ENCODE measurements at places on chromosomes 12 and 14.
A peak's percentile ranks its signal among the peaks of the same experiment; 100 is the strongest.

- peak; percentile 91 for DNase-seq
Observed at GRCh38 chr12:48988030-48988649, 10.0 kb downstream of the WNT1 start.

GRCh38 chr12:100899301-100899700, 104.7 kb downstream of the ANO4 start:
- no peak for DNase-seq

DNA sequence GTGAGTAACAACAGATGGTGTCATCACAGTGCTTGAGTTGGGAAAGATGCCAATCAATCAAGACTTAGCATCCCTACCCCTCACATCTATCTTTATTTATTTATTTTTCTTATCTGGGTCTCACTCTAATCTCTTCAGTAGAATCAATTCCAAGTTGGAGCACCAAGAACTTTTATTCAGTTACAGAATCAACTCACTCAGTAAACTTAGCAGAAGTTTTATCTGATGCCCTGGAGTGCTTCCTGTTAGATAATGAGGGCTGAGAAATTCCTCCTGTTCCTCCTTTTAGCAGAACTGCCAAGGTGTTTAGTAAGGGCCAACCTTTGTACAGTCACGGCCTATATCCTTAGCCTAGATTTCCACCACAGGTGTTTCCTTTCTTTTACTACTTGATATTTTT, 11.3 kb upstream of the SLC5A8 start:
- DNase-seq: no peak

- no peak for DNase-seq
Observed at GRCh38 chr14:98955036-98955740, 316.8 kb downstream of the BCL11B start.

DNA sequence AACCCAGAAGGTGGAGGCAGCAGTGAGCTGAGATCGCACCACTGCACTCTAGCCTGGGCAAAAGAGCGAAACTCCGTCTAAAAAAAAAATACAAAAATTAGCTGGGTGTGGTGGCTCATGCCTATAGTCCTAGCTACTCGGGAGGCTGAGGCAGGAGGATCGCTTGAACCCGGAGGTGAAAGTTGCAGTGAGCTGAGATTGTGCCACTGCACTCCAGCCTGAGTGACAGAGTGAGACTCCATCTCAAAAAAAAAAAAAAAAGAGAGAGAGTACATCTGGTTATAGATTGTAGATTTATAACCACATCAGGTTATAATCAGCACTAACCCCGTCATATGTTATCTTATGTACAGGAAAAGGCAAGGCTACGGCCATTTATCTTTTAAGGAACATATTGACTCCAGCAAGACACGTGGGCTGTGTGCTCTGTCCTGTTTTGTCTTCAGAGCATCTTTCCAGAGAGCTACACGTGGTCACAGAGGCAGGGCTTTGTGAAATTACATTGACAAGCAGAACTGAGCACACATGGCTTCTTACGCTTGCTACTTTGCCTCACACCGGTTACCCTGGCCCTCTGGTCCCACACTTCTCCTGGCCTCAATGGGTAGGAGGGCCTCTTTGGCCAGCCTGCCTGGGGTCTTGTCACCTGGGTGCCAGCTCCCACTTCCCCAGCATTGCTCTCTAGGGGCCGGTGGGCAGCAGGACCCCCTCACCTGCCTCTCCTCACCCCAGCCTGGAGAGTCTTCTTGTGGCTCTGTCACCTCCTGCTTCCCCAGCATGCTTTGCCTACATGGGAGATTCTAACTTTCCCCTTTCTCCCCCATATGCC, 6.8 kb upstream of the DYNC1H1 start:
- DNase-seq: no peak

DNA sequence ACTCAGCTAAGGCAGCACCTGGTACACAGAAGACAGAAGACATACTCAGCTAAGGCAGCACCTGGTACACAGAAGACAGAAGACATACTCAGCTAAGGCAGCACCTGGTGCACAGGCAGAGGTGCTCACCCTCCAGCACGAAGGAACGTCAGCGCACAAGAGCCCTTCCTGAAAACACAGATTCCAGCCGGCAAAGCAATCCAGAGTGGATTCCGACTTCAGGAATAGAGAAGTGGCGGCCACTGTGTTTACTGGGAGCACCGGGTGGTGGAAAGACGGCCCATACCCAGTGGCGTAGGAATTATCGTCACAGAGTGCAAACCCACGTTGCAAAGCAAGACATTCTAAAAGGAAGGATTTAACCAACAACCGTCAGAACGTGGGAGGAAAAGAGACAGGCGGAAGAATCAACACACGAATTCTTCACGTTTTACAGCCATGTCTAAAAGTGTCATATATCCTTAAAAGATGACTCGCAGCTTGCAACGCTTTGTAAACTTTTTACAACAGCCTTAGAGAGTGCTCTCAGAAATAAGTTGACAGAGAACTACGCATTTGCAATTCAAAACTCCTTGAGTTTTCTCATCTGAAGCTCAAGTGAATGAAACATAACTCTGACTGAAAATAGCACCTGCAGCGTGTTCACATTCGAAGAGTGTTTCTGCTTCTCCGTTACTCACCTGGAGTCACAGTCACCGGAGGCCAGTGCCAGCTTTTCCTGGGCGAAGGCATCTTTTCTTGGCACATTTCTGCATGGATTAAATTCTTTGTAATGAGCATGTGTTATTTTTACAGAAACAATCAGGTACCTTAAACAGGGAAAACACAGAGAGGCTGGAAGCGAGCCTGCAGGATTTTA, 55.8 kb upstream of the GALNT9 start:
- DNase-seq: no peak

GRCh38 chr12:66617991-66618390, 60.9 kb downstream of the GRIP1 start:
- DNase-seq: no peak

- no peak for DNase-seq
Observed at GRCh38 chr12:10142976-10143589, 13.1 kb upstream of the CLEC7A start.

DNA sequence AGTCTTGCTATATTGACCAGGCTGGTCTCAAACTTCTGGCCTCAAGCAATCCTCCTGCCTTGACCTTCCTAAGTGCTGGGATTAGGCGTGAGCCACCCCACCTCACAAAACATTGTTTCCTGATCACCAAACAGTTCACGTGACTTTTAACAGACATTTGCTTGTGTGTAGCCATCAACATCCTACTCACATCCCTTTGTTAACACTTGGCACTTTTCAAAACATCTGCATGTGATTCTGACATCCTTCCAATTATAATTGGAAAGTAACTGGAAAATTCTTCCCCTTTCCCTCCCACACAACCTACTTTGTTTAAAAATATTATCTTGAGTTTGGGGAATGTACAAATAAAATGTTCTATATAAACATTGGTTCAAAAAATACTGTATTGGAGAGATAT, 317.9 kb downstream of the PCNX1 start:
- DNase-seq: no peak

GRCh38 chr12:85280984-85281630, 1.1 kb downstream of the ALX1 start:
- DNase-seq: no peak

DNA sequence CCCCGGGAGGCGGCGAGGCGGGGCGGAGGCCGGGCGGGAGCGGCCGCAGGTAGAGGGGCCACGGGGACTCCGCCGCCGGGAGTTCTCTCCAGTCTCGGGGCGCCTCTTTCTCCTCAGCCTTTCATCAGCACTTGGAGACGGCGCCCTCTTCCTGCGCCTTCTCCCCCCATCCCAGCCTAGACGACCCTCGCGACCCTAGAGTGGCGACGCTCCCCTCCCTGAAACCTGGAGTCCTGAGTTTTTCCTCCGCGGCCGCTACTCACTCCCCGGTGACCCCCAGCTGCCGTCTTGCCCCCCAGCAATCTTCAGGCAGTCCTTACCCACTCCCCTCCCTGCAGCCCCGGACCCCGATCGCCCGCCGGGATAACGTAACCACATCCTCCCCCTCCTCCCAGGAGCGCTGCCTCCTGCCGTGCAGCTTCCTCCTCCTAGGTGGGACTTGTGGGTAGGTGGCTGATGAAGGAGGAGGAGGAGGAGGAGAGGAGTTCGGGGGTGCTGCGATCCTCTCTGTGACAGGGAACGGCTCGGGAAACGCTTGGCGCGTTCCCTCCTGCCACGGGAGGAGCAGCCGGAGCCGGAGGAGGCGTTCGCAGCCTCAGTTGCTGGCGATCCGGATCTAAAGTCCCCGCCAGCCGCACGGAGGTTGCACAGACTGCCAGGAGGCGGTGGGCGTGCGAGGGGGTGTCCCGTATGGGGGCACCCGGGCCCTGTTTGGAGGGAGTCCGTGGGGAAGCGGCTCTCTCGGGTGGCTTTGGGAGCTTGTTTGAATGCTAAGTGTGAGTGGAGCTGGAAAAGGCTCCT, 891 bp downstream of the PLEKHA5 start:
- DNase-seq: peak; percentile 67

DNA sequence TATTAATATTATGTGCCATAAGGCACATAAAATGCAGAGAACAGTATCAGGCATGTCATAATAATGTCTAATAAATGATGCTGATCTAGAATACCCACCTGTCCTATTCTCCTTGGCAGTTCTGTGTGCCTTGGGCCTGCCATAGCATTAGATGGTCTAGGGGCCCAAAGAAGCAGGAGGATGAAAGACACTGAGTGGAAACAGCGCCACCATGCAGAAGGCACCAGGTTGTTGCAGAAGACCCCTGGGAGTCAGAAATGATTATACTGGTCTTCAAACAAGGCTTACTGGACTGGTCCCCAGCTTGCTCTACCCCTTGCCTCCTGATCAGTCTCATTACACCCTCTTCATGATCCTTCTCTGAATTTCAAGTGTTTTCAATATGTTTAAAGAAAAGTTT, 353.3 kb downstream of the GRIN2B start:
- DNase-seq: peak; percentile 16

GRCh38 chr12:105995961-105996431, 142.8 kb downstream of the NUAK1 start:
- no peak for DNase-seq

GRCh38 chr12:28611115-28611435, 420.8 kb downstream of the CCDC91 start:
- no peak for DNase-seq

DNA sequence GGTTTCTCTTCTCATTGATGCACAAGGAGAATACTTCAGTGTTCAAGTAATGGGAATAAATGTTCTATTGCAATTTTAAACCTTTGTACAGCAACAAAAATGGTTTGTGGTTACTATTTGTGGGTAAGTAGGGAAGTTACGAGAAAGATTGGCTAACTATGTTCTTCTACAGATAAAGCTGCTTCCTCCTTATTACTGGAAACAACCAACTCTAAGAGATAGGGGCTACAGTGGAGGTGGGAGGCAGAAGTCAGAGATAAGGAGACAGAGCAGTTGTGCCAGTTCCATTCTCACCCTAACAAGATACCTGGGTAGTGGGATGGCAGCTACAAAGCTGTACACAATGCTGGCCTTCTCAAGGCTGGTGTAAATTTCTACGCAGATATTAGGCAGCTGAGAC, 16.2 kb downstream of the NOXRED1 start:
- no peak for DNase-seq

DNA sequence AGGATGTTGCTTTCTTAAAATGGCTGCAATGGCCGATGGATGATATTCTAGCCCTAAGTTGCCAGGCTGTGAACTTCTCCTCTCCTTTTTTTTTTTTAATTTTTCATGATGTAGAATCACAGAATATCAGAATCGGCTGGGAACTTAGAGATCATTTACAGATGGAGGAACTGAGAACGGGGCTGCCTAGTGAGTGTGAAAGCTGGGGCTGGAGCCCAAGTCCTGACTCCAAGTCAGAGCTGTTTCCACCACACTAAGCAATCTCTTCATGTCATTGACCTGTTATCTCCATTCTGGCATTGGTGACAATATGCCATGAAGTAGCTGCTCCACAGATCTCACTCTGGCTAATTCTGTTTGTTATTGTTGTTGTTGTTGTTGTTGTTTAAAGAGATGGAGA, 121.7 kb downstream of the SLC38A1 start:
- DNase-seq: no peak

GRCh38 chr14:54329082-54329695, 67.6 kb upstream of the CDKN3 start:
- DNase-seq: peak; percentile 60

GRCh38 chr12:24133384-24133783, 183.9 kb upstream of the SOX5 start:
- DNase-seq: peak; percentile 70

DNA sequence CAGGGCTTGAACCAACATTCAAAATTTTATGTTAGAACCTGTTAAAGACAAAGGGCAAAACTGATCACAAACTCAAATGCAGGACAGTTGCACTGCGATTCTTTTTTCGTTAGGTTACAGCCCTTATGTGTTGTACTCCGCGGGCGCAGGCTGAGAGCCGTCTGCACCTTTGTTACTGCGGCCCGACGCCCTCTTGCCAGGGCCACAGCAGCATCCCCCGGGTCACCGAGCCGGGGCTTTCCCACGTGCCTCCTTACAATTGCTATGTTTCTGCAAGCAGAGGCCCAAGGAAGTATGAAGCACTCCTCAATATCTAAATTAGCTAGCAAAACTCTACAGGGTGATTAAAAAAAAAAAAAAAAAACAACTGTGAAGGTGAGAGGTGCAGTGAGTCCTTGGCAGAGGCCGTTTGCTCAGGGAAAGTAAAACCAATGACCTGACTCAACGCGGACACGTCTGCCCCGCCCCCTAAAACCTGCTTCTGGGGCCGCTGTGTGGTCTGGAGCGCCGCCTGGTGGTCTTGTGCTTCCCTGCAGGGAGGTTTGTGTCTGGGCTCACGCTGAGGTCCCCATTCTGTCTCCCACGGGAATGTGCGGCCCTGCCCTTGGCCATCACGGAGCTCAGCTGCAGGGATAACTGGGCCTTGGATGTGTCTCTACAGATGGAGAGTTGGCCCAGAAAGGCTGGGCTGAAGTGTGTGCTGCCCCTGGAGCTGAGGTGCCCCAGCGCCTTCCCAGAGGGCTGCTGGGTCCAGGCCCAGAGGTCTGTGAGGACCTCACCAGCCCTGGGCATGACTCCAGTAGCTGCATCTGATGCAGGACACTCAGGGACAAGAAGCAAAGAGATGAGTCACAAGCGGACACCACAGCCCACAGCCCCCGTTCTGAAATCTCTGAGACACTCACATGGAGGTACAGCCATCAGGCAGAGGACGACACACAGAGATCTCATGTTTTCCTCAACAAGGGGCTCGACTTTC, 418.5 kb downstream of the TMEM121 start:
- no peak for DNase-seq

DNA sequence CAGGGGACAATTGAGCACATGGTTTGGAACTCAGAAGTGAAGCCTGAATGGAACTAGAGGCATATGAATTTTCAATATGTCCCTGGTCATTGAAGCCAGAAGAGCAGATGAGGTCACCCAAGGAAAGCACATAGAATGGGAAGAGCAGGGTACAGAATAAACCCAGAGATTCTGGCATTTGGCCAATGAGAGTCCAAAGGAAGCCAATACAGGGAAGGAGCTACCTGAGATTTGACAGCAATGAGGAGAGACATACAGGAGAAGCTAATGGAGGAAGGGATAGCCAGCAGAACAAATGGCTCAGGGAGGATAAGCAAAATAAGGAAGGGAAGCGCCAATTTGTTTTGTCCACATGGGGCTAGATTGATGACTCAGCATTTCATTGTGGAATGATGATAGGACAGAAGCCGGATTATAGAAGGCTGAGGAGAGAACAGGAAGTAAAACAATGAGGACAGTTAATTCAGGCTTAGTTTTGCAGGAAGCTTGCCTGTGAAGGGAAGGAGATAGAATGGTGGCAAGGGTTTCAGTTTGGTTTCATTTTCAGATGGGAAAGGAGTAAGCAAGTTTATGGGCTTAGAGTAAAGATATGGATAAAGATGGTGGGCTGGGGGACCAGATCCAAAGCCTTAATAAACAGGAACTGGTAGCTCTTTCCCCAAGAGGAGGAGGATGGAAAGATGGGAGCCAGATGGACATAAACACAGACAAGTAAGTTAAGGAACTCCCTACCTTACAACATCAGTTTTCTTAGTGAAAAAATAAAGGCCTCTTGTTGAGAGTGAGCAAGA, 3.2 kb upstream of the SPTSSA start:
- no peak for DNase-seq

GRCh38 chr12:48247181-48247966, 44.3 kb upstream of the OR10AD1 start:
- DNase-seq: no peak
